ENCODE measurements at places on chromosomes 7 and 10.

GRCh38 chr7:26305090-26305868, 13.6 kb downstream of the SNX10 start:
- DNase-seq = no peak

DNA sequence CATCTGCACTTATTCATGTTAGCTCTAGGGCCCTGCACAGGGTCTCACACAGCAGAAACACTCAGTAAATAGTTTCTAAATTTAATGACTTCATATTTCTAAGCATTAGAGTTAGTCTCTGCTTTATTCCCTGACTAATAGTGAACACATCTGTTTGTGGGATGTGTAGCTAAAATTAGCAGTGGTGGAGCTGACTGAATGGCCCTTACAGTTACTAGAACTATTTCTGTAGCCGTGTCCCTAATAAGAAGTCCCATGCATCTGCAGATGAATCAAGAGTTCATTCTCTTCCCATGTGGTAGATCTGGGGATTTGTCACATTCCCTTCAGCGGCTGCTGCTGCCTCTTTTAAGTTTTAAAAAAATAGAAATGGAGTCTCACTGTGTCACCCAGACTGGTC, 11.7 kb downstream of the MAP3K8 start:
- DNase-seq = no peak

DNA sequence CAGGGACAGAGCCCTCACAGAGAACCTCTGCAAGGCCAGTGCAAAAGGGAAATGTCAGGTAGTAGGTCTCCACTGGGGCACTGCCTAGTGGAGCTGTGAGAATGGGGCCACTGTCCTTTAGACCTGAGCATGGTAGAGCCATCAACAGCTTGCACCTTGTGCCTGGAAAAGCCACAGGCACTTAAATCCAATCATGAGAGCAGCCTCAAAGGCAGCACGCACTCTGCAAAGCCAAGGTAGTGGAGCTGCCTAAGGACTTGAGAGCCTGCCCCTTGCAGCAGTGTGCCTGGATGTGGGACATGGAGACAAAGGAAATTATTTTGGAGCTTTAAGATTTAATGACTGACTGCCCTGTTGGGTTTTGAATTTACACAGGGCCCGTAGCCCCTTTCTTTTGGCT, 918.5 kb upstream of the POT1 start:
- DNase-seq = no peak

- DNase-seq = no peak
Measured at GRCh38 chr7:73966062-73966940, 61.7 kb upstream of the ELN start.

DNA sequence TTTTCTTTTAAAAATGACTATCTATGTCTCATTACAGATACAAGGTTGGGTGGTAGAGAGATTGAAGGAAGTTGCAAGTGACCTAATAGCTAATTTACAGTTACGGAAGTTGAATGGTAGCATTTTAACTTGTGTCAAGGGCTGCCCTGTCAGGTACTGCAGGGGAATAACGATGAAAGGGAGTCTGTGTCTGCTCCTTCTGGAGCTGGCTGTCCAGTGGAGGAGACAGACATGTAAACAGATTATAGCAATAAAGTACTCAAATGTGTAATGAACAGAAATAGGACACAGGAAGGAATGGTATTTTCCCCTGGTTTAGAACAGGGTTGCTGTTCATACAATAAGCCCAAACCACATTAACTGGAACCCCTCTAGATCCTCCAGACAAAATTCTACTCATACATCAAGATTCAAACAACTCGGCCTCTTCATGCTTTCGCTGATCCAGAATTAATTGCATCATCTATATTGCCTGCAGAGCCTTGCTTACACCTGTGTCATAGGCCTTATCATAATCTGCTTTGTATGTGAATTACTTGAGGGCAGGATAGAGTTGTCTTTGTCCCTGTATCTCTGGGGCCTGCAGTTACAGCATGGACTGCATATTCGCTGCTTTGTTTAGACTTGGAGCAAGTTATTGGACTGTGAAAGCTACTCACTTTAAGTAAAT, 42.8 kb downstream of the AUTS2 start:
- DNase-seq = no peak

DNA sequence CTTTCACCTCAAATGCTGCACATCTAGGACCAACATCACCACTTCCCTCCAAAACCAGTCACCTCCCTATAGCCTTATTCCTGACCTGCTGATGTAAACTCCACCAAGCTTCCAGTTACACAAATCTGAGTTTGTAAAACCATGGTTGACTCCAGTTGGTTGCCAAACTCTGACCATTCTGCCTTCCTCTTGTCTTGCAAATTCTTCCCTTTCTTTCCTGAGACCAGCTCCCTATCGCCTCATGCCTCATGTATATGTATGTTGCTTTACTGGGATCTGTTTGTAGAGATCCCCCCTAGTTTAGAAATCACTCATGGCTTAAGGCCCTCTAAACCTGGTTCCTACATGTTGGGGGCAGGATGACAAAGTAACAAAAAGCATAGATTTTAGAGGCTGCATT, 31.3 kb downstream of the PAX2 start:
- DNase-seq = no peak

GRCh38 chr10:27399871-27400270, 104.2 kb upstream of the RAB18 start:
- DNase-seq = no peak

GRCh38 chr10:91170418-91170817, 50.0 kb upstream of the PCGF5 start:
- no peak for DNase-seq

- DNase-seq = no peak
Measured at GRCh38 chr7:26073041-26073440, 79.0 kb upstream of the NFE2L3 start.

DNA sequence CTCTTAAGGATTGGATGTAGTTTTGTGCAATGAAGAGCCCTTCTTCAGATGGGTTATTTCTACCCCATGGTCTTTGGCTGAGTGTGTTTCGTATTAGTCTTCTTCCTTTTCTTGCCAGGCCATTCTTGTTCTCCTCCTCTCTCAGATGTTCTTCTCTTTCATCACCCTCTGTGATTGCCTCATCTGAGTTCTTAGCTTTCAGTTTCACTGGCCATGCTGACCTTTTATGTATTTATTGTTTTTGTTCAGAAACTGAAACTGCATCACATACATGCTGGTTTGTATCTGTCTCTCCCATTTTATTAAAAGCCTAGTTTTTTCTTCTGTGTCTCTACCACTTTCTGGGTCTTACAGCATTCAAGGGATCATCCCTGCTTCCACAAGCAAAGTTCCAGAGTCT, 21.7 kb upstream of the PCGF5 start:
- peak; percentile 41 for DNase-seq

GRCh38 chr7:130288829-130289228, 4.1 kb upstream of the CPA4 start:
- no peak for DNase-seq

- no peak for DNase-seq
Measured at GRCh38 chr10:47010036-47010435, 98.8 kb downstream of the PTPN20 start.

DNA sequence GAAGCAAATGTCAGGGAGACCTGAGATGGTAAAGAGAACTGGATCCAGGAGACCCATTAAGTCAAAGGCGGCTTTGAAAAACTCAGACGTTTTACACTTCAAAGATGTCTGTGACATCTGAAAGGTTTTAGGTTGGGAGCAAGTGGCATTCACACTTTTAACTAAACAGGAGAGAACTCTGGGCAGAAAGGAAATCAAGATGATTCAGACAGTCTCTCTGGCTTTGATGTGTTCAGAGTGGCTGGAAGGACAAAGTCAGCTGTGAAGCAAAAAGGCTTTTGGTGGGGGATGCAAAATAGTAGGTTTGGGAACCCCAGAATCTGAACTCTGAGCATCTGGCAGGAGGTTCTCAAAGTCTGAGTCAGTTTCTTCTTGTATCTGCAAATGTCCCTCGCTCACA, 66.6 kb downstream of the PRKCQ start:
- peak; percentile 73 for DNase-seq

DNA sequence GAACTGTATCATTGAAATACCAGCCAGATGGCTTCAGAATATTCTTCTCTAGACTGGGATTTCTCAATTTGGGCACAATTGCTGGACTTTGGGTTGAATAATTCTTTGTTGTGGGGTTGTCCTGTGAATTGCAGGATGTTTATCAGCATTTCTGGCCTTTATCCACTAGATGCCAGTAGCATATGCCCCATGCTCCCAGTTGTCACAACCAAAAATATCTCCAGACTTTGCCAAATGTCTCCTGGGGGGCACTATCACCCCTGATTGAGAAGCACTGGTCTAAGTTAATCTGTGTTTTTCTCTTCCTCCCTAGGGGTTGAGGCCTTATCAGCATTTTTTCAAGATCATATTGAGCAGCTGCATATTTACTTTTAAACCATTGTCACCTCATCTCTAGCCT, 204.9 kb upstream of the SP8 start:
- no peak for DNase-seq

DNA sequence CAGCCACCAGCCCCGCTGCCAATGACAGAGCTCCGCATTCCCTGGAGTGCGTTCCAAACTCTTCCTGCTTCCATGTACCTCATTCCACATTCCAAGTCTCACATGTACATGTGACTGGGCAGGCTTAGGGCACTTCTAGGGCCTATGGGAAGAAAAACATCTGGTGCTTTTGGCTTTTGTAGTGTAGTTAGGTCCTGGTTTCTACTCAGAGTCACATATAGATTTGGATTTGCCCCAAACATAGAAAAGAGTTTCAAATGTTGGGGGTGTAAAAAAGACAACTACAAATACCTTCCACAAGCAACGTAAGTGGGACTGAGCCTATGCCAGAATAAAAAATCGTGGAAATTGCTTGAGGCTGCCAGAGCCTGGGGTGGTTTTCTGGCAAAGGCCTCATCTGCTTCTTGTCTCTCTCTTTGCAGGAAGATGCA, 84.1 kb downstream of the ZNF467 start:
- no peak for DNase-seq

DNA sequence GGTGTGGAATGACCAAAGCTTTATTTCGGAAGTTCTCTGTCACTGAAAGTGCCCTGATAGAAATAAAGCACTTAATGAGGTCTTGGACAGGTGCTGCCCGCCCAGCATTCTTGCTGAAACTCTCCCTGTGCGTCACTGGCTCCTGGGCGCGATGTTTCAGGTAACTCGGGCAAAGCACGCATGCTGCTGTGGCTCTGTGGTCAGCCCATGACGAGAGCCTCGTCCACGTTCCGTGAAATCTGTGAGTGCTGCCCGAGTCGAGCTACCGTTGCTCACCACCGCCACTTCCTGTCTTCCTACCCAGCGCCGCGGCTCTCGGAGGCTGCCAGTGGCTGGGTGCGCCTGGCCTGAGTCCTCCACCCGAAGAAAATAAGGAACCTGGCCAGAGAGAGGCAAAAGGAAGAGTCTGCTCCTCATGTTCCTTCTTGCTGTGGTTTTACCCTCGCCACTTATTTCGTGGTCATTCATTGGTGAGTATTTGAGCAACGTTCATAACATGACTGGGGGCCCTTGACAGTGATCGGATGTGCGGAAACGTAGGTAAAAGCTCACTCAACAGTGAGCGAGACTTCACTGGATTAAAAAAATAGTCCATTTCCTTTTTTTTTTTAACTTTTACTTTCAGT, 95.5 kb downstream of the MAP3K8 start:
- DNase-seq = peak; percentile 74

GRCh38 chr7:133491201-133491691, 238.4 kb downstream of the EXOC4 start:
- DNase-seq = no peak

DNA sequence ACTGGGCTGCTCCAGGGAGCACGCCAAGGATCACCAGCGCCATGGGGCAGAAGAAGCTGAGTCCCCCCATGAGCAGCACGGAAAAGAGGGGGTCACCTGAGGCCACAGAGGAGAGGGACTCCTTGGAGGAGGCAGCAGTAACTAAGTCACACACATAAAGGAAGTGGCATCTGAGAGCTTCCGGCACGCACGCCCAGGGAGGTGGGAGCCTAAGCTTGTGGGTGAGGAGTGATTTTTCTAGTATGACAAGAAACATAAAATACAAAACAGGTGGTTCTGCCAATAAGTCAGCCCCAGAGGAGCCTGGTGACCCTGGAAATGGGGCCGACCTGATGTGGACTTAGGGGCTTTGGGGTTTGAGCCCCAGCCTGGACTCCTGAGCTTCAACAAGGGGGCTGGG, 60.8 kb downstream of the CARD11 start:
- DNase-seq = peak; percentile 54

DNA sequence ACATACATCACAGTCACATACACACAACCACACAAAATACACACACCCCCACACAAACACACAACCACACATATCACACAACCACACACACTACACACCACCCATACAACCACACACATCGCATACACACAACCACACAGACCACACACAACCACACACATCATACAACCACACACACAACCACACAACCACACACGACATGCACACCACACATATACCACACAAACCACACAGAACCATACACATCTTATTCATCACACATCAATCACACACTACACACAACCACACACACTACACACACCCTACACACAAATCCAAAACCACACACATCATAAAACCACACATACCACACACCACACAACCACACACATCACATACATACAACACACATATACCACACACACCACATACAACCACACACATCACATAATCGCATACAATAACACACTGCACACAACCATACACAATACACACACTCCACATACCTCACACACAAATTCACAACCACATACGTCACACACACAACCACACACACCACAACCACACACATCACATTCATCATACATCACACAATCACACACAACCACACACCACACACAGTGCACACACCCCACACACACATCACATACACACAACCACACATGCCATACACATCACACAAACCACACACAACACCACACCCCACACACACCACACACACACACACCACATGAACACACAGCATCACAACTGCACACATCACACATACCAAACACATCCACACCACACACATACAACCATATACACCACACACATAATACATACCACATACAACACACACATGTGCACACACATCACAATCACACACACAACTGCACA, 30.4 kb downstream of the GPRIN2 start:
- DNase-seq = no peak

DNA sequence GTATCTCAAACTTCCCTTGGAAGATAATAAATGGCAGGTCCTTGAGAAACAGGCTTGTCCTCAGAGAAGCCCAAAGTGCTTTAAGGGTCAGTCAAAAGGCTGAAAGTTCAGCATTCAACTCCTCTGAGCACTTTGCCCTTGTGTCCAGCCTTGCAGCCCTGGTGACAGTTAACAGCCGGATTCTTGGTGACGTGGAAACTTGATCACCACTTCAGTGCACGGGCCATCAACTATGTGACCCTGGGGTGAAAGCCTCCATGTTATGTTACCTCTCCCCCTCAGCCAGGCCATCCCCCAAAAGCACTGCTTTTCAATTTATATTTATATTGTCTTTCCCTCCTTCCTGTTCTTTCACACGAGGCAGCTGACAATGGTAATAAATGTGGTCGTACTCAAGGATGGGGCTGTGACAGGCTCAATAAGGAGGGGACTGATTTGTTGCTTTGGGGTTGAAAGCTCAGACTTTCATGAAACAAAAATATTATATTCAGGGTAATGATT, 164.0 kb upstream of the NRP1 start:
- no peak for DNase-seq

DNA sequence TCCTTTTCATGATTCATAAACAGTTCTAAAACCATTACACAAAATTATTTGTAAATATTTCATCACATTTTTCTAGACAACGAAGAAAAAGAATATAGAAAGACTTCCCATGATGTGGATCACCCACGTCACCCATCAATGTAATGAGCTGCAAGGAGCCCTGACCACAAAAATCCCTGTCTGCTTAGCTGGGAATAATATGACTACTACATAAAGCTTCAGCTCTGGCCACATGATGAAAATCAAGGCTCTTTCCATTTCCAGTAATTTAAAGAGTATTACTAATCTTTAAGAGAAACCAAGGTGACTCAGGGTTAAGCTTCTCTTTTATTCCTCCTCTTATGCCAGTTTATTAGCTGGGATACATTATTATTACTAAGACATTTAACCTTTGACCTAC, 180.8 kb upstream of the CACNA2D1 start:
- DNase-seq = no peak

Measured in CD4-positive, alpha-beta T cell treated with Interleukin-15 for 4 hours (primary cell).